NCI-H1417 treated with DMSO at 0.1 percent for 48 hours (cell line): ENCODE measurements at places on chromosomes 5 and 9.

DNA sequence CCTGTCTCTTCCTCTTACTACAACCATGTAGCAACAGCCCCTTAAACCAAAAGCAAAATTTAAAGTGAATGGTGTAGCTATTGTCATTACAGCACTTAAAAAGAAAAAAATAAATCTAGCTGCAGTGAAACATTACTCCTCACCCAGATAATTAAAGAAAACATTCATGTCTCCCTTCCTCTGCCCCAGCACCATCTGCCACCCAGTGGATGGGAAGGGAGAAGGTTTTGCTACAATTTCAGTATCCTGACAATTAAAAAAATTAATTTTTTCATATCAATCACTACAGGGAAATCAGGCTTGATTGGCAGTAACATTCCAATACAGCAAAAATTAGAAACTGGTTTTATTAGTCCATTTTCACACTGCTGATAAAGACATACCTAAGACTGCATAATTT lies 147.4 kb upstream of the PUM3 start:
- DNase-seq, result no peak

DNA sequence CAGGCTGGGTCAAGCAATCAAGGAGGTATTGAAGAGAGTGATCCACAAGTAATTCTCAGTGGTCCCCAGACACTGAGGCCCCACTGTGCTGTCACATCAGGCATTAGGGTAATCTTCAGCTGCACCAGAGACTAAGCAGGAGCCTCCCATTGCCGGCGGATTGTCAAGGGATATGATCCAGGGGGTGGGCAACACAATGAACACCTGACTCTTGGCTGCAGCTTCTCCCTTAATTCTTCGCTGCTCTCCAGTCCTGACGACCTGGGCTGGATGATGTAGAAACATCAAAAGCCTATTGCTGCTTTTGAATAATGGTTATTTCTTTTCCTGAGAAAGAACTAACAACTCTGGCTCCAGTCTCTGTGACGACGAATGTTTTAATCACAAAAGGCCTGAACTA lies 78.4 kb upstream of the IFNK start:
- no peak for DNase-seq

DNA sequence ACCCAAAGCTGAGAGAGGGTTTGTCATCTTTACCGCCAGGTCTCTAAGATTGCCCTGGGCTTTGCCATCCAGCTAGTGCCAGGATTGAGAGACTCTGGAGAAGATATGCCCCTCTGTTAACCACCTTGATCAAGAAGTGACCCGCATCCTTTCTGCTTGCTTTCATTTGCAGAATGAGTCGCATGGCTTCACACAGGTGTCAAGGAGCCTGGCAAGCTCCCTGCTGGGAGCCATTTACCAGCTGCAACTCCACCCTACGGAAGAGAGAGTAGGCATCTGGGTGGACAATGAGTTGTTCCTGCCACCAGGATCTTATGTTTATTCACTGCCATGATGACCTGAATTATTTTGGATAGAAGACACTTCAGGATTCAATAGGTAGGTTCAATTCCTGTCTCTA lies 43.0 kb downstream of the HSD17B3 start:
- DNase-seq, result no peak

- peak; percentile 37 for DNase-seq
Observed at GRCh38 chr5:30040488-30041118, 1152.9 kb upstream of the CDH6 start.

- no peak for DNase-seq
Observed at GRCh38 chr5:180026320-180026719, 45.2 kb downstream of the RNF130 start.

GRCh38 chr9:130101915-130102314 lies 48.2 kb downstream of the GPR107 start:
- DNase-seq, result no peak

DNA sequence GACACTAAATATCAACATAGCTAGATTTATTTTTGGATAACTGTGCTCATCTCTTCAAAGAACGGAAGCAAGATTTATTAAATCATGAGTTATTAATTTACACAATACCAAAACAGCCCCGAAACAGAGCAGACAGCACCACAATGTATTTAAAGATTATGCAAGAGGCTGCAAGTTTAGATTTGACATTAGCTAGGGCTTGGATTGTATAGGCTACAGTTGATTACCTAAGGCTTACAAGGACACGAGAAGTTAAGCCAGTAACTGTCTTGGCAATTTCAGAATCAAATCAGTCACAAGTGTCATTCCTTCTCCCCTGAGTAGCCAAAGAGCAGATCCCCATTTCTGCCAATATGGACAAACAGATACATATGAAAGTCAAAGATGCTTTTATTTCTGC lies 152.6 kb downstream of the MED27 start:
- DNase-seq, result no peak

DNA sequence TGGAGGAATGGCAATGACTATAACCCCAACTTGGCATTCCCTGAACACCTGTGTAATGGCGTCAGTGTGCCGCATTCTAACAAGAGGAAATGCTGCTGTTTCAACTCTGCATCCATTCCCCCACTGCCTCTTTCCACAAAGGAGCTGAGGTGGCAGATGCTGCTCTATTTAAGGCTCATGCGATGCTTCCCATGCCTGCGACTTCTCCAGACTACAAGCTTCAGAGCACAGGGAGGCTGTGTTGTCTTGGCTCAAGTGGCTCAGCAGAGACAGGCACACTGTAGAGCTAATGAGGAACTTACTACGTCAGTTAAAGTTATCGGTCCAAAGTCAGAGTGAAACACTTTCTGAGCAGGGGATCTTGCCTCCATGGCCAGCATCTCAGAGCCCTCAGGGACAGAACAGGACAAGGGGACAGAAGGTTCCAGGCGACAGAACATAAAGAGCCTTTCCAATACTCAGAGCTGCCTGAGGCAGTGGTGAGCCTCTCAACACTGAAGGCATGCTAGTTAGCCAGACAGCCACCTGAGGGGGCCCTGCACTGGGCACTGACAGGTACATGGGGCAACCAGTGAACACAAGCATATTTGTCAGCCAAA lies 21.8 kb downstream of the TNIP1 start:
- no peak for DNase-seq

DNA sequence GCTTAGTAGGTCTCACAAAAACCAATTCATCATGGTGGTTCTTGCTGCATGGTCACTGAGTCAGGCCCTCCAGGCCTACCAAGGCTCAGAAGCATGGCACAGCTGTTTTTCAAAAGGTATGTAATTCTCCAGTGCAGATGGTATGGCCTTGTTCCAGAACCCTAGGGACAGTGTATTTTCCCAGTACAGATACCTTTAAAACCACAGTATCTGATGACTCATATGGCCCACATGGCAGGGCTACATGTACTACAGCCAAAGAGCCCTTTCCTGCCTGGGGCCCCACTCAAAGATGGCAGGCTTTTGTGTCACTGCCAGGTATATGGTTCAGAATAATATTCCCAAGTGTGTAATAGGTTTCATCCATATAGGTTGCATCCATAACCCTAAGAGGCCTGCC lies 16.5 kb downstream of the CSF2 start:
- no peak for DNase-seq

GRCh38 chr5:139740138-139740991 lies 55.2 kb upstream of the PSD2 start:
- DNase-seq, result no peak

- no peak for DNase-seq
Observed at GRCh38 chr9:120765910-120766425, 27.2 kb downstream of the FBXW2 start.

DNA sequence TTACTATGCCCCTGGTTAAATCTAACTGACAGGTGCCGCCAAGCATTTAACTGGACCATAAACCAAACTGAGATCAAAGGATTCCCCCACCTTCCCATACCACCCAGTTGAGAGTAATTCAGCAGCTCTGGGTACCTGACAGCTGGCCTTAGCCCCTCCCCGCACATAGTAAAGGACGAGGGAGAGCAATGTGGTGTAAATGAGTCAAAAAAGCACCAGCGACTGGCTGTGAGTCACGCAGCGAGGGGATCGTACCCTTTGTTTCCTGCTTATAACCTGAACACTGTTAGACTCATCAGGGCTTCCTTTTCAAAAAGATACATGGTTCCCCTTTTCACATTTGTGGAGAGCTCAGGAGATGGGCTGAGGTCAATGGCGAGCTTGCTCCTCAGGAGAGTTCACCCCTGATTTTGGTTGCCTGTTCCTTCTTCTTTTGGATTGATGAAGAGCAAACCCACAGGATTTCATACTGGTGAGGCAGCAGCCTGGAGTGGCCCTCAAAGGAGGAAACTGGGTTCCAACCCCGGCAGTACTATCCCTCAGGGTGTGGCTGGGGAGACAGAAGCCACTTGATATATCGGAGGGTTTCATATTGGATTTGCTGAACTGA lies 71.5 kb downstream of the ANKRD33B start:
- DNase-seq, result no peak

DNA sequence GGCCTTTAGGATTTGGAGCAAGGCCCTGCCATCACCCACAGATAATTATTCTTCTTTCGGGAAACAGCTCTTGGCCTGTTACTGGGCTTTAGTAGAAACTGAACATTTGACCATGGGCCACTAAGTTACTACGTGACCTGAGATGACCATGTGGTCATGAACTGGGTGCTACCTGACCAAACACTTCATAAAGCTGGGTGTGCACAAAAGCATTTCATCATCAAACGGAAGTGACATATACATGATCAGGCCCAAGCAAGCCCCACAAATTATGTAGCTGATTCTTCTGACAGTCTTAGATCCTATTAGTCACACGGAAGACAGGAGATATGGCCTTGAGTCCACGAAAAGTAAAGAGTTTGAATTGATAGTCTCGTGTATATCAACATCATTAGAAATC lies 130.9 kb upstream of the FBN2 start:
- DNase-seq, result no peak

GRCh38 chr9:134188386-134189144 lies 24.2 kb upstream of the RNU6ATAC start:
- DNase-seq, result no peak

DNA sequence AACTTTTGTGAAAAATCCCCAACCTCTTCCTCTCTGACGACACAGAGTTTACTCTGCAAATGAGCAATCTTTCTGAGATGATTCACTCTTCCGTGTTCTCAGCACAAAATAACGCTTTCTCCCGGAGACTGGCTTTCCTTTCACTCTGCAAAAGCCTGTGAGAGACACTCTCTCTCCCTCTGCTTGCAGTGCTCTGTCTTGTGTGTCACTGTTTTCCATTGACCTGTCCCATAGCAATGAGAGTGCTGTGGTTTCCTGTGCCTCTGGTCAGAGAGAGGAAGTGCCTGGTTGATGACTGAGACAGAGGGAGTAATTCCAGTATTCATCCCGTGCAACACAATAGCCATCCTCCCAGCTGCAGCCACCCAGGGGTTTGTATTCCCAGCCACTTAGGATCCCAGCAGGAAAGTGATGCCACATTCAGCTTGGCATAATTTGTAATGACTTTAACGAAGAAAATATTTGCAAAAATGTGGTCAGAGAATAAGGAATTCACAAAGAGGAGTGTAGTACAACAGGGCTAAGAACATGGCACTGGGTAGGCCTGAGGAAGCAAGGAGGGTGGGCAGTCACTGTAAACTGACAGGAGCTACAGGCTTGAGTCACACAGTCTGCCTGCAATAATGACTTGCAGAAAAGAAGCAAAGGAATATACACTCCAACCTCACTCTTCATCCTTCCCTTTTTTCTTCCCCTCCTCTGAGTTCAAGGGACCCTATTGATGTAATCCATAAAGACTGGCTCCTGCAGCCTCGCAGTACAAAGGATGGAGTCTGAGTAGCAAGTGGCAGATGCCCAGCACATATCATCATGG lies 463.5 kb upstream of the RGMB start:
- no peak for DNase-seq

DNA sequence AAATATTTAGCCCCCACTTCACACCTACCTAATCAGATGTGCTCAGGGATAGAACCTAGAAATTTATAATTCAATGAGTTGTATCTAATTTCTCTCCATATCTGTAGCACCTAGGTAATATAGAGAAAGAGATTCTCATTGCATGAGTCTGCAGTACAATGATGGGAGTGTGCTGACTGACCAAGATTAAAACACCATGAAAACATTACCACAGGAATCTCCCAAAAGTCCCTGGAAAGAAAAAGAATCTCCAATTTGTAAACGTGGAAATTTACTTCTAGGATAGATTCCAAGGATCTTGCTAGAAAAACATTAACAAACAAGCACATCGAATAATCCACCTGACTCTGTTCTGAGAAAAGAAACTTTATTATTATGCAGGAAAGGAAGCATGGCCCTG lies 45.0 kb upstream of the DMRTA1 start:
- DNase-seq, result no peak

DNA sequence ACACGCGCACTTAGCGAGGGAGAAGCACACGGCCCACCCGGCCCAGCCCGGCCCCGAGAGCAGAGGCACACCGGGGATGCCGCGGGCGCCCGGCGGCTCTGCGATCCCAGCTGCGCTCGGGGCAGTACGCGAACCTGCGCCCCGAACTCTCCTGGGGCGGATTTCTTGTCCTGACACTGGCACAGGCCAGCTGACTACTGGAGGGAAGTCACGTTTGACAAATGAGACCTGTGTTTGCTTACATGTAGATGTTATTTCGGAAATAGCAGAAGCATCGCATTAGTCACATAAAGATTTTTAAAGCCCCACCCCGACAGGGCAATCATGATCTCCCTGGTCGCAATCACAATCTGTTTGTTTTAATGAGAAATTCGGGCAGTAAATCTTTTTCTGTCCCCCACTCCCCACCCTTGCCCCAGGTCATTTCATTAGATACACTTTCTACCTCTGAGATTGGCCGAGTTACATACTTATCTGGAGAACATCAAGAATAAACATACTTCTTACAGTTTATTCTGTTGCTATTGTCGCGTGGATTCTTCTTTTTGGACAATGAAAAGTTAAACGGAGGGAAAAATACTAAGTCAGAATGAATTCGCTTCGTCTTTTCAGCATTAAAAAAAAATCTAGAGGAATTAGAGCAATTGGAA lies 518.9 kb downstream of the CTNND2 start:
- no peak for DNase-seq

DNA sequence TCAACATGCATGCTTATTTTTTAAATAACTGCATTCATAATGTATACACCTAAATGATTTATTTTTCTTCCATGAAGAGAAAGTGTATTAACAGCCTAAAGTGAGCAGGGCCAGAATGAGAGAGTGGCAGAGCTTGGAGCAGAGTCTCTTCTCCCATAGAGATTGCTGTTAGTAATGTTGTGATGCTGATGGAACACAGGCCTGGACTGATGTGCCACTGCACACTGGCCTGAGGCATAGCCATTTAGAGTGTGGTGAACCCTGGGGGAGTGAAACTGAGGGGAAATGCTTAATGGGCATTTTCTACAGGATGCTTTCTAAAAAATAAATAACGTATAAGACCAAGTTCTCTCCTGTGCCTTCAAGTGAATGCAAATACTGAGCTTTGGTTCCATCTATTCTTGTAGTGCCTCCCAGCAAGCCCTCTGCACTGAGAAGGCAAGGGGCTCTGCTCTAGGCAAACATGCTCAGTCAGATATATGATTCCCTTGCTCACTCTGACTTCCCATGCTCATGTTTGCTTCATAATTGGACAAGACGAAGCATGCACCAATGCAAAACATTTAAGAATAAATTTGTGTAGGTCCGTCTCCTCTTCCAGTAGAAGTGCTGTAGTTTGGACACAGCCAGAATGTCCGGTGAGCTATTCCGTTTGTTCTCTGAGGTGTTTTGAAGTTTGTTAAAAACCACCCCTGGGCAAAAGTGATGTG lies 185.7 kb downstream of the PBX3 start:
- DNase-seq, result no peak

- DNase-seq, result no peak
Observed at GRCh38 chr5:102713682-102714231, 41.3 kb upstream of the PAM start.

GRCh38 chr9:105413525-105413924 lies 34.3 kb upstream of the FSD1L start:
- no peak for DNase-seq

- DNase-seq, result peak; percentile 13
Observed at GRCh38 chr5:18985171-18985758, 1002.7 kb downstream of the CDH18 start.
